ENCODE measurements at places on chromosomes 16 and 17.

GRCh38 chr17:7864995-7865650, 7.3 kb downstream of the CYB5D1 start:
- H3K4me3 ChIP-seq = no peak overlapping the region
- H3K36me3 ChIP-seq = no peaks in the 10 kb centered on the region
- no peaks in the 10 kb centered on the region for H3K27me3 ChIP-seq
- H3K4me1 ChIP-seq = peaks cover 20% of the 10 kb centered on the region
- H3K27ac ChIP-seq = no peak overlapping the region
- DNase-seq = no peak

DNA sequence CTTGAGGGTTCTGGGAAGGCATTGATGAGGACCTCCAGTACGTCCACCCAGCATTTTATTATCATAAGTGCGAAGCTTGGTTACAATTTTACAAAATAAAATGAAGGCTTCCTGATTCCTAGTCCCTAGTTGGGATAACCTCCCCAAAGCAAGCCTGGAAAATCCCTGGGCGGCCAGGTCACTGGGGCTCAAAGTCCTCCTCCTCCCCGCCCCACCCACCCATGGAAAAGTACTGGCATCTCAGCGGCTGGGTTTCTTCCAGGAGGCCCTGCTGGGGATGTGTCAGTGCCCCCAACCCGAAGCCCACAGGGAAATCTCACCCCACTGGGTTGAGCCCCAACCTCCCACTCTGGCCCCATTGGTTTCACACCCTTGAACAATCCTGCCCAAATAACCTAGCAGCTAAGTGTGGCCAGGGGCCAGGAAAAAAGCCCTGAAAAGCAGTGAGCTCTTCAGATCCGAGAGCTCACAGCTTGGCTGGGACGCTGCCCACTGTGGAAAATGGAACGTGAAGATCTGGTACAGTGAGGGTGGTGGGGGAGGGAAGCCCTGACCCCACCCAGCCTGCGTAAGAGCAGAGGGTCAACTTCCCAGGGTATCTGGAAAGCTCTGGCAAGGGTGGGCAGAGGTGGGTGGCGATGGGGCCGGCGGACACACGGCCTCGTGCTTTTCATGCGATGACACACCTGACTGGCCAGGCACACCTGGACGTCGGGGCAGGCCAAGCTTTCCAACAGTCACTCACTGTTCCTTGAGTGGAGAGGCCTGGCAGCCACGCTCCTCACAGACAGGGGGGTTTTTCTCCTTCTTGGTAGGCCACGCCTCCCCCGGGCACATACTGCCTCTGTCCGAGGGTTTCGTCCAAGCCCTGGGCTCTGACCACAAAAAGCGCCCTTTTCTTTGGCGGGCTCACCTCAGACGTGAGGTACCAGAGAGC, 324.5 kb downstream of the SOX9 start:
- H3K27ac ChIP-seq = no peak overlapping the region
- H3K4me1 ChIP-seq = no peaks in the 10 kb centered on the region
- no peaks in the 10 kb centered on the region for H3K27me3 ChIP-seq
- H3K36me3 ChIP-seq = no peaks in the 10 kb centered on the region
- DNase-seq = no peak

- no peak overlapping the region for H3K4me3 ChIP-seq
- H3K27me3 ChIP-seq = no peaks in the 10 kb centered on the region
- H3K4me1 ChIP-seq = no peaks in the 10 kb centered on the region
- no peak overlapping the region for H3K27ac ChIP-seq
Observed at GRCh38 chr17:73575470-73576221, 68.6 kb downstream of the SDK2 start.

DNA sequence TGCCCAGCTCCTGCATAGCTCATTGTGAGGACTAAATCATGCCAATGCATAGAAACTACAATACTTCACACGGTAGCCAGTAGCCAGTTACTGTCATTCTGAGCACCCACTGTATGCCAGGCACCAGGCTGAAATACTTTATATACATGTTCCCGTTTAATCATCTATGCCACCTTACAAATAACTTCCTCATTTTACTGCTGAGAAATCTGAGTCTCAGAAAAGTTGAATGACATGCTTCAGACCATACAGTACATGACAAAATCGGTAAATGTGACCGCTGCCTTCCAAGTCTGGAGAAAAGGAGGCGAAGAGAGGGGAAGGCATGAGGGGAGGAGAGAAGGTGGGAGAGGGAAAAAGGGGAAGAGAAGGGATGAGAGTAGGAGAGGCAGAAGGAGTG, 9.2 kb upstream of the TLCD3B start:
- no peaks in the 10 kb centered on the region for H3K27me3 ChIP-seq
- H3K4me1 ChIP-seq = no peaks in the 10 kb centered on the region
- no peak overlapping the region for H3K4me3 ChIP-seq
- H3K36me3 ChIP-seq = no peaks in the 10 kb centered on the region
- DNase-seq = no peak
- H3K27ac ChIP-seq = no peak overlapping the region

GRCh38 chr16:47065766-47066688, 77.7 kb downstream of the NETO2 start:
- no peak overlapping the region for H3K4me3 ChIP-seq
- peaks cover 3% of the 10 kb centered on the region for H3K4me1 ChIP-seq
- DNase-seq = no peak
- no peaks in the 10 kb centered on the region for H3K36me3 ChIP-seq
- H3K27me3 ChIP-seq = no peaks in the 10 kb centered on the region
- no peak overlapping the region for H3K27ac ChIP-seq

DNA sequence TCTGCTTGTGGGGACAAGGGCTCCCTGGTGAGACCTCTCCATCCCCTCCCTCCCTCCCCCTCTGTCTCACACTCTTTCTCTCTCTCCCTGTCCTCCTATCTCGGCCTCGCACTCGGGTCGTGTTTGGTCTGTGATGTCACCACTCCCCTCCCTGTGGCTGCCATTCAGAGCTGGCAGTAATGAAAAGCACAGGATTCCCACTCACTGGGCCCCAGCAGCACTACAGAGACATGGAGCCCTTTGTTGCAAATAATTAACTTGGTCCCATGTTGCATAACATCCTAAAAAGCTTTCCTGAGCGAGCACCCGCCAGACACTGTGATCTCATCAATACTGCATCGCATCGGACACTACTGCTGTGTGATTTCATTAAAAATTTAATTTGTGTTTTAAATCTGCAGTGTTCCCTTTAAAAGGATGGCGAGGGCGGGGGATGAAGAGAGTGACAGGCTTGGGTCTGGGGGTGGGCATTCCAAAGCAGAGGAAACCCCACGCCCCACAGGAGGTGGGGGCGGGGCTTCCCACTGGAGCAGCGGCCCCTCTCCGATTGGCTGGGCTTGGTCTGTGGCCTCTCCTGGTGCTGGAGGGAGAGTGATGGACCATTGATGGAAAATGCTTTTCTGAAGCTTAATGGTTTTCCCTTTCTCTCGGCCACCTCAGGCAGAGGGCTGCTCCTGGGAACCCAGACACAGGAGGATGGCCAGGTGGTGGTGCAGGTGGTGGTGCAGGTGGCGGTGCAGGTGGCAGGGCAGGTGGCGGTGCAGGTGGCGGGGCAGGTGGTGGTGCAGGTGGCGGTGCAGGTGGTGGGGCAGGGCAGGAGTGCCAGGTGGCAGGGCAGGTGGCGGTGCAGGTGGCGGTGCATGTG, 15.3 kb upstream of the NPTX1 start:
- no peak for DNase-seq
- H3K36me3 ChIP-seq = no peaks in the 10 kb centered on the region
- no peak overlapping the region for H3K27ac ChIP-seq
- no peaks in the 10 kb centered on the region for H3K4me1 ChIP-seq
- peaks cover 5% of the 10 kb centered on the region for H3K27me3 ChIP-seq
- no peak overlapping the region for H3K4me3 ChIP-seq

DNA sequence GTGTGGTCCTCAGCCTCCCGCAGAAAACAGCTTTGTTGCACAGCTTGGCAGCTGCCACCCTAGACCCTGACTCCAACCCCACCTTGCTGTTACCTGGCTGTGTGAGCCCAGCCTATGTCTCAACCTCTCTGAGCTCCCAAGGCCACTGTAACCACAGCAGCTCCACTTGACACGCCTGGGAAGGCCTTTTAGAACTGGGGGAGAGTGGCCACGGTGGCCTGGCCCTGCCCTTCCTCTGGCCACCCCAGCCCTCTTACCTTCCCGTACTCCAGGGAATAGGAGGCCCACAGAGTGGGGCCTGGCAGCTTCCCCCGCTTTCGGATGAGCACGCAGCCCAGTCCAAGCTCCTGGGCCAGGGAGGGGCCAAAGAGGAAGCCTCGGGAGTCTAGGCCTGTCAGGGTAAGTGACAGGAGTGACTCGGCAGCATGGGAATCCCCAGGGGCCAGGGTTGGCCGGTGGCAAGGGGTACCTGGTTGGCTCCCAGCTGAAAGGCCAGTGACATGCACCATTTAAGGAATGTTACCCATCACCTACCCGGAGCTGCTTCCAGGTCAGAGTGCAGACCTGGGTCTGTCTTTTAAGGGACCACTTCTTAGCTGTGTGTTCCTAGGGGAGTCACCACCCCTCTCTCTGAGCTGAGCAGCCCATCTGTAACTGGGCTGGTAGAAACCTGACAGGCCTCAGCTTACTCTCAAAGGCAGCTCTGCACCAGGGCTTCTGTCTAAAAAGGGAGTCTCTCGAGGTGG, 1.4 kb downstream of the APRT start:
- H3K27ac ChIP-seq = no peak overlapping the region
- H3K4me1 ChIP-seq = peaks cover 29% of the 10 kb centered on the region

- H3K27me3 ChIP-seq = no peaks in the 10 kb centered on the region
- no peaks in the 10 kb centered on the region for H3K4me1 ChIP-seq
- DNase-seq = no peak
- no peaks in the 10 kb centered on the region for H3K36me3 ChIP-seq
Observed at GRCh38 chr16:20191566-20191965, 117.9 kb upstream of the GPR139 start.

- DNase-seq = no peak
- H3K4me3 ChIP-seq = no peak overlapping the region
- H3K27me3 ChIP-seq = peaks cover 5% of the 10 kb centered on the region
- no peak overlapping the region for H3K27ac ChIP-seq
- H3K36me3 ChIP-seq = no peaks in the 10 kb centered on the region
Observed at GRCh38 chr16:10600782-10601443, 20.5 kb upstream of the EMP2 start.

GRCh38 chr17:81228420-81228819, 5.7 kb upstream of the CEP131 start:
- H3K4me1 ChIP-seq = peaks cover 5% of the 10 kb centered on the region
- H3K4me3 ChIP-seq = no peak overlapping the region
- no peaks in the 10 kb centered on the region for H3K27me3 ChIP-seq
- DNase-seq = no peak

DNA sequence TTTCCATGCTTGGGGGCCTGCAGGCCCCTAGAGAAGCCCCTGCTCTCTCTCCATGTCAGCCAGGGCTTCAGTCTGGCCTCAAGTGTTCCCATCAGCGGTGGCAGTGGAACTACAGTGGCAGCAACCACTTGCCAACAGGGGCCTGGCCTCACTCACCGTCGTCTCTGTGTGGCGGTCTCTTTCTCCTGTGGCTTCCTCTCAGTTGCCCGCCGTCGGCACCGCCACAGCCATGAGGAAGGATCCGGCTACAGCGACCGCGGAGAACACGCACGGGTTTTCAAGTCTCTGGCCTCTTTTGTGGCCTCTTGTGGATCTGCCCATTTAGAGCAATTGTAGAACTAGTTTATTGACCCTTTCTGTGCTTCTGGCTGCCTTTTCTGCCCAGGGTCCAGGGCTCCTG, 8.5 kb downstream of the ARMC7 start:
- no peak for DNase-seq
- H3K4me1 ChIP-seq = peaks cover 17% of the 10 kb centered on the region
- no peak overlapping the region for H3K4me3 ChIP-seq
- H3K36me3 ChIP-seq = peaks cover 12% of the 10 kb centered on the region

- no peak overlapping the region for H3K4me3 ChIP-seq
- H3K27me3 ChIP-seq = no peaks in the 10 kb centered on the region
- no peak overlapping the region for H3K27ac ChIP-seq
- DNase-seq = no peak
- H3K4me1 ChIP-seq = no peaks in the 10 kb centered on the region
- H3K36me3 ChIP-seq = no peaks in the 10 kb centered on the region
Observed at GRCh38 chr17:20291853-20292252, 175.5 kb downstream of the LGALS9B start.

- H3K36me3 ChIP-seq = no peaks in the 10 kb centered on the region
- H3K4me1 ChIP-seq = peaks cover 18% of the 10 kb centered on the region
- no peak overlapping the region for H3K27ac ChIP-seq
- DNase-seq = no peak
Observed at GRCh38 chr17:45425125-45425983, 7.3 kb downstream of the ARHGAP27 start.

DNA sequence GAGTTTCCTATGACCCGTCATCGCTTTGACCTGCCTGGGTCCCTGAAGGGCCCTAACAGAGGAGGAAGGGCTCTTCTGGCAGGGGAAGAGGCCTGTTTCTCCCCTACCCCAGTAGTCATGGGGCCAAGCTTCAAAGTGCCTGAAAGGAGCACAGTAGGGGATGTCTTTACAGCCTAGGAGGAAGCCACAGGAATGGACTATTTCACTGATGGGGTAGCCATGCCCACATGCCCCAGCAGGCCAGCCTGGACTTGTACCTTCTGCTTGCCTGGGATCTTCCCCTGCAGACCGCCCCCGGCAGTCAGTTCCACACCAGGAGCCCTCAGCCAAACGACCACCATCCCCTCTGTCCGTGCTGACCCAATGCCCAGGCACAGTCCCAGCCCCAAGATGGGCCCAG, 41.8 kb upstream of the PEMT start:
- H3K4me3 ChIP-seq = no peak overlapping the region
- H3K4me1 ChIP-seq = peaks cover 9% of the 10 kb centered on the region
- H3K27ac ChIP-seq = no peak overlapping the region
- DNase-seq = no peak
- H3K36me3 ChIP-seq = no peaks in the 10 kb centered on the region

DNA sequence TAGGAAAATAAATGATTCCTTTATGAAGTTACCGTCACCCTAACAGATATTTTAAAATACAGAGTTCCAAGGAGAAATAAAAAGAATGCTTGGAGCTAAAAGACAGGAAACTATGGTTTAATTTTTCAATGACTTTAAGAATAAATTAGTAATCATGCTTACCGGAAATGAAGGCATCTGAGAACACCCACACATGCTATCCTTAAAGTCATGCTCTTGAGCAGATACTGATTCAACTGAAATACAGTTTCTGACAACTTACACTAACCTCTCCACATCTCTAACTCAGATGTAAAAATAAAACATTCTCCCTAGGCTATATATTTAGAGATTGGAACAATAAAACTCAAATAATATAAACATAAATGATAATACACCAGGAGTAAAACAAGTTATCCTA, 7.8 kb downstream of the PSMD12 start:
- no peak for DNase-seq
- H3K27ac ChIP-seq = no peak overlapping the region
- H3K4me3 ChIP-seq = no peak overlapping the region
- H3K4me1 ChIP-seq = peaks cover 32% of the 10 kb centered on the region
